Stimulated activated CD4-positive, alpha-beta T cell treated with anti-CD3 and anti-CD28 coated beads, TNF-alpha, amount 100 ng/mL, for 24 hours (primary cell): ENCODE measurements at places on chromosomes 1 and 21.
A peak's percentile ranks its signal among the peaks of the same experiment; 100 is the strongest.

DNA sequence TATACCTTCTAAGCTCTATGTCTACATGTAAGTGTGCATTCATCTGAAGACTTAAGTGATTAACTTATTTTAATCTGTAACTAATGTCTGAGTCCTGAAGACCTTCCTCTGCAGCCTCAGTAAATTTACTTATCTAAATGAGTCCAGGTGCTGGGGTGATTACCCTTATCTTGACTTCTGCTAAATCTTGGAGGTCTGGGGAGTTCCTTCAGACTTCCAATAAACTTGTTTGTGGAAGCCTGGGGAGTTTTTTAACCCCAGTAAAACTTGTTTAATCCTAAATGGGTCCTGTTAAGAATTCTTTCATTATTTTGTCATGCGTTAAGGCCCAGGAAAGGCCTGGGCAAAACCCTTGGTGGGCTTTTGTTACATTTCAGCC lies 37.0 kb downstream of the RSPH1 start:
- DNase-seq, result no peak

DNA sequence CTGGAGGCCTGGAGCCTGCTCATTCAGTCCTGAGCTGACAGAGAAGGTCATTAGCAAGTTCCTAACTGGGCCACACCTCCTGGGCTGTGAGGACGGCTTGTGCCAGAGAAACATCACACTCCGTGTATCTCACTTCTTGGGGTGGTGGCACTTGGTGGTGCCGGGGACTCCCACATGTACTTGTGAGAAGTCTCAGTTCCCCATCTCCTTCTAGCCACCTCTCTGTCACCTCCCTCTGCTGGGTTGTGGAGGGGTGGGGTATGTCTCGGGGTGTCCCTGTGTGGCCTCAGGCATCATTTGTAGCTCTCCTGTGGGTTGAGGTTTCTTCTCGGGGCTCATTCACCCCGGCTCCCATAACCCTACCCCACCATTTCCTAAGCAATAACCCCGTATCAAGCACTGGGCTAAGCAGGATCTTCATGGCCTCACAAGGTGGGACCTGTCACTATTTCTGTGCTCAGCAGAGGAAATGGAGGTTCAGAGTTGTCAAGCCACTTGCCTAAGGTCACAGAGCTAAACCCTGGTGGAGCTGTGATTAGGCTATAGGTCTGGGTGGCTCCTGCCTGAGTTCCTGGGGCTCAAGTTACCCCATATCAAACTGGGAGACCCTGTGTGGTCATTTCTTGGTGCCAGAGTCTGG lies 62.5 kb downstream of the UBIAD1 start:
- DNase-seq, result no peak

GRCh38 chr1:34262023-34262853 lies 85.5 kb downstream of the C1orf94 start:
- DNase-seq, result no peak

- peak; percentile 95 for DNase-seq
Observed at GRCh38 chr1:12177999-12178441, 11.2 kb downstream of the TNFRSF1B start.

DNA sequence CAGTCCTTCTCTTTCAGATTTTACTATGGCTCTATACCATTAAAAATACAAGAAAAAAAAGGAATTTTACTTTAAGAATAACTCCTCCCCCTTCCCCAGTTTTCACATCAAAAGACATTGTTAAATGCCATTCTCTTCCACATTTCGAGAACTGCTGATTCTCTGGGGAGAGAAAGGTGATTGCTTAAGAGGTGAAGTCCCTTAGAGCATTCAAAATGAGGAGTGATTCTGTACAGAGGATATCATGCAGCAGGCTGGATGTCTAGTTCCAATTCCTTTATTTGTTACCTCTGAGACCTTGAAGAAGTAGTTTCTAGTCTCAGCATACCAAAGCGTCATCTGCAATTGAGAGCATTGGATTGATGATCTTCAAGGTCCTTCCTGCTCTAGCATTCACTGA lies 46.9 kb downstream of the FMO3 start:
- DNase-seq, result no peak

GRCh38 chr1:87539147-87539546 lies 210.5 kb downstream of the LMO4 start:
- DNase-seq, result no peak

DNA sequence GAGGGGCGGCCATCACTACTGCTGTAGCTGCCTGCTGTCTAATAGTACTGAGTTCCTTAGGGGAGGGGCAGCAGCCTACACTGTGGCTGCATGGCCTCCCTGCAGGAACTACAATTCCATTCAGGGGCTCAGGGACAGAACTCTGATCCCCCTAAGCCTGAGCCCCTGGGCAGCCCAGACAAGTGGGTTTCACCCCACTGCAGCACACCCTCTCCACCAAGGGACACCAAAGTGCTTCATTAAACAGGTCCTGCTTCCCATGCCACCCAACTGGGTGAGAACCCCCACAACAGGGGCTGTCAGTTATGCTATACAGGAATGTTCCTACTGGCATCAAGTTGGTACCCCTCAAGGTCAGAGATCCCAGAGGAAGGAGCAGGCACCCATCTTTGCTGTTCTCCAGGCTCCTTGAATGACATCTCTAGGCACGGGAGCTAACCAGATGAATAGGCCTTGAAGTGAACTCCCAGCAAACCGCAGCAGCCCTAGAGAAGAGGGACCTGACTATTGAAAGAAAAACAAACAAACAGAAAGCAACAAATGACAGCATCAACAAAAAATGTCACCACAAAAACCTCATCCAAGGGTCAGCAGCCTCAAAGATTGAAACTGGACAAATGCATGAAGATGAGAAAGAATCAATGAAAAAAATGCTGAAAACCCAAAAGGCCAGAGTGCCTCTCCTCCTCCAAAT lies 437.4 kb downstream of the NUF2 start:
- no peak for DNase-seq

- DNase-seq, result no peak
Observed at GRCh38 chr1:41907446-41907845, 11.3 kb downstream of the HIVEP3 start.

- DNase-seq, result no peak
Observed at GRCh38 chr1:43554444-43554992, 23.8 kb downstream of the PTPRF start.

GRCh38 chr1:203512848-203513584 lies 19.1 kb downstream of the OPTC start:
- no peak for DNase-seq

DNA sequence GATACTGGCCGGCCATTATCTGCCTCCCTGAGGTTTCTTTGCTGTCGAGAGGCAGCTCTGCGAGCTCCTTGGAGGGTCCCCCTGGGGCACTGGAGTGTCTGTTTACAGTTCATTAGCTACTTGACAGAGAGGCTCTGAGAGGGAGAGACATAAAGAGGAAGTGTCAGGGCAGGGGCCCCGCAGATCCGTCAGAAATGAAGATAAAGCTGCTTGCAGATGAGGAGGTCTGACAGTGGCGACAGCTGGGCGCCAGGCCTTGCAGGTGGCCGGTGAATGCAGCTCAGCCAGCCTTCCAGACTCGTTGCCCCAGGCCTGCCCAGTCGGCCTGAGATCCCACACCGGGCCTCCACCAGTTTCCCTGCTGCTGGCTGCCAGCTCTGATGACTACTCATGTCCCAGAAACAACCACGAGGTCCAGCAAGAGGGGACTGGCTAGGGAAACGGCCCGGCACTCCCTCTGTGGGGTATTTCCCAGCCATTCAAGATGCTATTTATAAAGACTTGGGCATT lies 84.7 kb downstream of the DISP3 start:
- DNase-seq, result no peak

GRCh38 chr1:30140566-30140965 lies 582.8 kb downstream of the MATN1 start:
- DNase-seq, result no peak

- no peak for DNase-seq
Observed at GRCh38 chr1:53037159-53037558, 24.9 kb upstream of the PODN start.

- DNase-seq, result no peak
Observed at GRCh38 chr1:22491995-22492715, 40.5 kb downstream of the ZBTB40 start.

DNA sequence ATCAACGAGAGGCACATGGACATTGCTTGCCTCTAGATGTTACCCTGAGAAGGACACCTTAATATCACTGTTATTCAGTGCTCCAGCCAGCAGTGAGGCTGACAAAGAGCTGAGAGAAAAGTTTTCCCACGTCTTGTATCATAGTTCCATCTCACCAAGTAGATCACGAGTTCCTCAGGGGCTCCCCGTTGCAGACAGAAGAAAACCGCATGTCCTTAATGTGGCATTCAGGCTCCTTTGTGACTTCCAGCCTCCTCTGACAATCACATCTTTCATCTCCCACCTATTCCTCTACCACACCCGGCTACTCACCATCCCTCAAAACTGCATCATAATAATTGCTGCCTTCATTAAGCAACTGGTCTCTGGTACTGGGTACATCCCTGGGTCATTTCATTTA lies 75.3 kb downstream of the DMRTA2 start:
- DNase-seq, result no peak
